Stimulated activated CD4-positive, alpha-beta T cell treated with anti-CD3 and anti-CD28 coated beads, Interleukin-2, amount 100 ng/mL, for 24 hours (primary cell): ENCODE measurements at places on chromosomes 4 and X.

DNA sequence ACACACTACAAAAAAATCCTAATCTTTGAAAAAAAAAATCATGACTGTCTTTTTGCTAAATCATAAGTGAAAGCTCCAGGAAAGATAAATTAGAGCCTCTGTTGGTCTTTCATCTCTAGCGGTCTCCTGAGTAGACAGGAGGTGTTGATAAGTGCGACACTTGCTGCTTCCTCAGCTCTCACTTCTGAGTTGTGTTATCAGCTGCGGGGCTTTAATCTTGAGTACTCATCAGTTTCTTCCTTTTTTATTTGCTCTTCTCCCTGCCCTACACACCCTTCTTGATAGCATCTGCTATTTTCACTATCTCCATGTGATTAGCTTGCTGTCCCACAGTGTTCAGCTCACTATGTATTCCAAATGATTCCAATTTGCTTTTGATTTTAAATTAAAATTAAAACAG is 1449.2 kb downstream of the C4orf33 start:
- DNase-seq, result no peak

- peak; percentile 82 for DNase-seq
Measured at GRCh38 chr4:75939890-75940691, 722 bp downstream of the NAAA start.

DNA sequence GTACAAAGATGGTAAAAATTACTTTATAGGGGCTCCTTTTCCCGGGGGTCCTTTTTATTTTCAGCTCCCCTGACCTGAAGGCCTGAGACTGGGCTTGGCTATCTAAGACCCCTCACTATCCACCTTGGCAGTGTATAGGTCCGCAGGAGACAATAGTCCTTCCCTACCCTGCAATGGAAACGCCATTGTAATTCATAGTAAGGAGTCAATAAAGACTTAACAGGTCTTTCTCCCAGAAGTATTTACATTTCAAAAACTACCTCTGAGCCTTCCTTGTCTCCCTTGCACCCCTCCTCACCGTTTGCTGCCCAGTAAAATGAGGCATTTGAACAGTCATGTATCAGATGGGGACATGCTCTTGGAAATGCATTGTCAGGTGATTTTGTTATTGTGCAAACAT is 401.2 kb upstream of the CNKSR2 start:
- no peak for DNase-seq

DNA sequence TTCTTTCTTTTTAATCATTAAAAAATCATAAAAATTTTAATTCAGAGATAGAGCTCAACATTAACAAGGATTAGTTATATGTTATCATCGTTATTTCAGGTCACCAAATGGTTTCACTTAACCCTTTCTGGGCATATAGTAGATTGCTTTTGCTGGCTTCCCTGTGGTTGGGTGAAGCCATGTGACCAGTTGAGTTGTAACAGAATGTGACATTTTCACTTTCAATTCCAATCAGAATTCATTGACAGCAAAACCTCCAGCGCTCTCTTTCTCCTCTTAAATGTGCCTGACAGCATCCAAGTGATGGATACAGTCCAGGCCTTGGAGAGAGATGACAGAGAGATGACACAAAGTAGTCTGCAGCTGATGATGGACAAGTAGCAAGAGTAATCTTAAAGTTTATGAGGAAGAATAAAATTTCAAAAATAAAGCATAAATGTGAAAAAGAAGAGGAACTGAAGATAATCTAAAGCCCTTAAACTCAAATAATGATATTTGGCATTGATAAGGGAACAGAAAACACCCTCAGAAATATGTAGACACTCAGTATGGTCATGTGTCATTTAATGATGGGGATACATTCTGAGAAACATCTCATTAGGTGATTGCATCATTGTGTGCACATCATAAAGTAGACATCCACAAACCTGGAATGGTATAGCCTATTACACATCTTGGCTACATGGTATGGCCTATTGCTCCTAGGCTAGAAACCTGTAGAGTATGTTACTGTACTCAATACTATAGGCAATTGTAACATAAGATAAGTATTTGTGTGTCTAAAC is 92.3 kb upstream of the QRFPR start:
- DNase-seq, result no peak

GRCh38 chr4:27846951-27847350 is 986.3 kb downstream of the STIM2 start:
- DNase-seq, result no peak

- no peak for DNase-seq
Measured at GRCh38 chr4:44257461-44257860, 191.1 kb downstream of the KCTD8 start.
